ENCODE measurements at places on chromosomes 13 and 19.

- no peak for DNase-seq
Observed at GRCh38 chr13:29953542-29953941, 103.1 kb upstream of the UBL3 start.

DNA sequence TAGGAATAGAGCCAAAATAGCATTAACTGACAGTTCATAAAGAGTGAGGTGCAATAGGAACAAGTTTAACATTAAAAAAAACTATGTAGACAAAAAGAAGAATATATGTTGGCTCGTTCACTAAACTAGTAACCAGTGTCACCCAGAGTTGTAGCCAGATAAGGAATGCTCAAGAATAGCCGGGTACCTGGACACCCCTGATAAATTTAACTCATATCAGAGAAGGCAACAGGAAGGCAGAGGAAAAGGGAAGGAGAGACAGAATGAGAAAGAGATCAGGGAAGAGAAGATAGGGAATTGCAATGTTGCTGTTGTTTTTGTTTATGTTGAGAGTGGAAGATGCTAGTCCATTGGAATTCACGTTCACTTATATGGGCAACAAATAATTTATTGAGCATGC is 31.6 kb upstream of the KATNAL1 start:
- DNase-seq: no peak

DNA sequence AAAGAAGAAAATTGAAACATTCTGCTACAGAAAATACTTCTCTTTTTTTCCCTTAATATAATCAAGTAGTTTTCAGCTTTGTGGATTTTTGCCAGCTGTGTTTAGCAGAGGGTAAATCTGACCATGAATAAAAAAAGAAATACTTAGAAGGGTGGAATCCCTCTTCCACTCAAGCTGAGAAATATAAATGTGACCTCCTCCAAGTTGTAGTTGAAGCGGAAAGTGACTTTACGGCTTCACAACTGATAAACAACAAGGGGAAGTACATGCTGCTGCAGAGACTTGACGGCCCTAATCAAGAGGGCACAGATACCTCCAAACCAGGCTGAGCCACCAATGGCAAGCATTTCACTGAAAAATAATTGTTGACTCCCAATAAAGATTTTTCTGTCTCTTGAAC is 785.0 kb downstream of the SLITRK5 start:
- DNase-seq: no peak

- no peak for DNase-seq
Observed at GRCh38 chr13:49610176-49610575, 18.1 kb upstream of the ARL11 start.

DNA sequence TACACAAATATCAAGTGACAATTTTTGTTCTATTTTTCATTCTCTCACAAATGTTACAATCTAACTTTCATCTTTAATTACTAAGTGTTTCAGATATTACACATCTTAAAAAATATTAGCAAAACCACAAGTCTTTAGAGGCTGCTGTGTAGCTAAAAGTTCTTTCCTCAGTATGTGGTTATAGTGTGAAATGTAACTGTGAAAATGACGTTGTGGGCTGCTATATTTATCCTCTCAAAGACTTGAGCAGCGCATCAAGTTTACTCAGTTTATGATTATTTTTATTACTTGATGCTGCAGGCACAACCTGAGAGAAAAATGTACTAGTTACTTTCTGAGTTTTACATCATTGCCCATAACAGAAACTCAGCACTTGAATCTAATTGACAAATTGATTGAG is 2860.6 kb upstream of the PCDH20 start:
- DNase-seq: no peak

DNA sequence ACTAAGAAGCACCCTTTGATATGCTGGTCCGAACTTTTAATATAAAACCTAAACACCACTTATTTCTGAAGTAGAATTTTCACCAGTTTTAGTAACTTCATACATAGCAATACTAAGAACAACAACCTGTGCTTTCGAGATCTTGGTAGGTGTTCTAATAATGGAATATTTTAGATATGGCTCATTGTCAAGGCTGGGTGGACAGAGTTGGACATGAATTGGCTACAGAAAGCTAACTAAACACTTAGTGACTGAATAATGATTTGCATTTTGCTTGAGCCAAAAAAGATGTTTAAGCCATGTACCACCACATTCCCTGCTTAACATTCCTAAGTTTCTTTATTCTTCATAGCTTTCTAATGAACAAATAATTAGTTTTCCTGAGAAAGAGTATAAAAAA is 344.3 kb upstream of the SGCG start:
- DNase-seq: no peak

DNA sequence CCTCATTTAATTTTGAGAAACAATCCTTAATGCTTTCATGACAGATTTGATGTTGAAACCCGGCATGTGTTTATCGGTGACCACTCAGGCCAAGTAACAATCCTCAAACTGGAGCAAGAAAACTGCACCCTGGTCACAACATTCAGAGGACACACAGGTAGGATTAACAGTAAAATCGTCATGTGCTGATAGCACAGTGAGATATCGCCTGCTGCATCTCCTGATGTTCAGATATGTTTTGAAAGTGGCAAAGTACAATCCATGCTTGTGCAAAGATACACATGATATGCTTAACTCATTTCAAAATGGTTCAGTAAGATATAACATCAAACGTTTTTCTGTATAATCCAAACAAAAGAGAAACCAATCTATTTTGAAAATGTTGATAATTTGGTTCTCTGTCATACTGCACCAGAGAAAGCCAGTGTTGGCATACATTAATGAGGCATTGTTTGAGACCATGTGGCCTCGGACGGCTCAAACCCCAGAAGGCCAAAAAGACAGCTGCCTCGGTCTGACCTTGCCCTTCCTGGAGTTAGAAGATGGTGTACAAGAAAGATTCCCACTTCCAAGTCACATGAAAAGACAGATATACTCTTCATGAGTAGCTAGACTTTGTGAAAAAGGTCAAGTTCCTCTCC is 76.2 kb downstream of the DHRS12 start:
- no peak for DNase-seq

DNA sequence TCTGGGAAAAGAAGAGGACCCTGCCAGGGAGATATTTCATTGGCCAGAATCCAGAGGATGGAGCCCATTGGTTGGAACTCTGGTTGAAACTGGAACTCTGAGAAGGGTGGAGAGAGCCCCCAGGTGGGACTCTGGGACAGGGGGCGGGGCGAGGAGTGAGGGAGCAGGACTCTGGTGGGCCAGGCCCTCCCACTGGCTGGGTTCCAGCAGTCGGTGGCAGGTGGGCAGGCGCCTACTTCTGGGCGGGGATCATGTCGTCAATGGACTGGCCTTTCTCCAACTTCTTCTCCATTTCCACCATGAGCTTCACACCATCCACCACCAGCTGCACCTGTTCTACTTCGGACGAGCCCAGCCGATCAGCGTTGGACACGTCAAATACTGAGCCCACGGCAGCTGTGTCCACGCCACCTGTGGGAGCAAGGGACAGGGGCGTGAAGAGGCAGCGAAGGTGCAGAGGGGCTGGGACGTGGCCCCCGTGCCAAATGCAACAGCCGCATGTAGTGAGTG is 16.1 kb downstream of the CKM start:
- DNase-seq: no peak

- DNase-seq: no peak
Observed at GRCh38 chr19:1789261-1790041, 22.6 kb downstream of the ATP8B3 start.

- no peak for DNase-seq
Observed at GRCh38 chr13:112229992-112230872, 145.9 kb upstream of the SPACA7 start.

DNA sequence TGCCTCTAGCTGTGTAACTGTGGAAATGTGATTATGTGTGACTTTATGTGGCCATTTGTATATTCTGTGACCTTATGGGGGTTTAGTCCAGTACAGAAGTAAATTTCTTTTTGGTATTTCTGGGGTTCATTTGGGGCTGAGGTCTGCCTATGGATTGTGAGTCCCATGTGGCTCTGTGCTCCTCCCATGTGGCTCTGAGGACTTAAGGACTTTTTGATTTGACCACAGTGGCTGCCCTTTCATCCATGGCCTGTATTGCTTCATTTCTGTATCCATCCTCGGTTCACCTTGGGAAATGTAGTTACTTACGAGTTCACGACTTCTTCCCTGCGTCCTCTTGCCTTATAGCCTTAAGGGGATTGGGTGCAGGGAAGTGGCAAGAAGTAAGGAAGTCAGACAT is 1.0 kb downstream of the ZNF420 start:
- no peak for DNase-seq

DNA sequence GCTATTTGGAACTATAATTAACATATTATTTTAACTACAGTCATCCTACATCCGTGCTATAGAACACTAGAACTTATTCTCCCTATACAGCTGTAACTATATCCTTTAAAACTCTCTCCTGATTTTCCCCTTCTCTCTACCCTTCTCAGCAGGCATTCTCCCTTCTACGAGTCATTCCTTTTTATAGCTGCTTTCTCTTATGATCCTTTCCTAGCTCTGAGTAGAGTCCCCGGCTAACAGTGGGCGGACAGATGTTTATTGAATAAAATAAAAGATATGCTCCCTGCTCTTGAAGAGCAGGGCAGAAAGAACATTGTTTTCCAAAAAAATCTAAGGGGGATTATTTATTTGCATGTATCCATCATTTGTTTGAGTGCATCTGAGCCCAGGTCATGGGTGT is 246.5 kb upstream of the TMTC4 start:
- no peak for DNase-seq

- DNase-seq: peak; percentile 78
Observed at GRCh38 chr19:20237773-20238623, 71.0 kb downstream of the ZNF486 start.

DNA sequence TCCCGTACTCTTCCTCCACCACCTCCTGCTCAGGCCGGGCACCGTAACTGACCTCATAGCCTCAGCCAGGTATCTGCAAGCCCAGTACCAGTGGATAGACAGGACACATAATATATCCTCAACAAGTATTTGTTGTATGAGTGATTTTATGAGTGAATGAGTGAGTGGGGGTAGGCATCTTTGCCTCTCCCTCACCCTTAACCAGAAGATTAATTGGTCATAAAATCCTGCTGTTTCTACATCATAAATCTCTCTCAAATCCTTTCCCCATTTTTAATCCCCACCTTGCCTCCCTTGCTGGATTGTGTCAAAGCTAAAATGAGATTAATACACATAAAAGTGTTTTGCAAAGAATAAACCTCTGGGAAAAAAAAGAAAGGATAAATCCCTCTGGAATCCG is 44.4 kb upstream of the HMGB1 start:
- no peak for DNase-seq

GRCh38 chr13:103236213-103236612 is 170.0 kb upstream of the SLC10A2 start:
- no peak for DNase-seq

DNA sequence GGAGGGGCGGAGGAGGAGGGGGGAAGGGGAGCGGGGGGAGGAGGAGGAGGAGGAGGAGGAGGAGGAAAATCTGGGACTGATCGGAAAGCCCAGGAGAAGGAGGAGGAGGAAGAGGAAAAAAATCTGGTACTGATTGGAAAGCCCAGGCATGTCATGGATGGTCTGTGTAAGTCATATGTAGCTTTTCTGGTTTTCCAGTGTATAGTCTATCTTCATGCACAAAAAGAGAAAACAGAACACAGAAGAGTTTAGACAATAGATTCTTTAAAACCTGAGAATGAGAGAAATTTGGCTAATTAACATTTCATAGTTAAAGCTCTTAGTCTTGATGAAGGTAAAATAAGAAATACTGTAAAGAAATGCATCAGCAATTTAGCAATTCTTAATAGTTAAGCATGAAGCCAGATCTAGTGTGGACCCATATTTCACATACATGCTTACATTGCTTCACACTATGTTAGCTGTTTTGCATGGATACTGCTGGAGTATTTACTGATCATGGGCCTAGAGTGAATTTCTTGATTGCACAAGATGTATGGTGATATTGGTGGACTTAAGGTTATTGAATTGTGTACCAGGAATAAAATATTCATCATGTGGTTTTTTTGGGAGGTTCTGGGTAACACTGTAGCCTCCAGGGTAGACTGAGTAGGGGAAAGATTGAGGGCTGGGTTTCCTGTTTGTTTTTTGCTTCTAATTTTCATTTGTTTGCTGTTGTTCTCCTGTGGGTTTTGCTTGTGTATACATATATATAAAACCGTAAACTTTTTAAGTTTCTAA is 41.4 kb downstream of the SUCLA2 start:
- no peak for DNase-seq

DNA sequence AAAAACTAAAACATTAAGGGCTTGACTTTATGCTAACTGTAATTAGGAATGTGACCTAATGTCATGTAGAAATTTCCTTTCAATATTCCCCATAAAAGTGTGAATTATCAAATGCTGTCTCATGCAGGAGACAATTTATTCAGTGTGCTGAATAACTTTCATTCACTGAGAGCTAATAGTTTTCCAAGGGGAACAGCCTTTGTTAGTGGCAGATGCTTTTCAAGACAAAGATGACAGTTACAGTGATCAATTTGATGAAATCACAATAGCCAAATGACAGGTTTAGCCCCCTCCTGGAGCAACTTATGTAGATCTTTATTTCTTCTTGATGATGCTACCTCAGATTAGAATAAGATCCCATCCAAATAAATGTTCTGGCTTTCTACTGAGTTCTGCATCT is 275.5 kb downstream of the ITGBL1 start:
- no peak for DNase-seq

GRCh38 chr13:24719139-24719538 is 38.9 kb downstream of the ATP12A start:
- DNase-seq: no peak

DNA sequence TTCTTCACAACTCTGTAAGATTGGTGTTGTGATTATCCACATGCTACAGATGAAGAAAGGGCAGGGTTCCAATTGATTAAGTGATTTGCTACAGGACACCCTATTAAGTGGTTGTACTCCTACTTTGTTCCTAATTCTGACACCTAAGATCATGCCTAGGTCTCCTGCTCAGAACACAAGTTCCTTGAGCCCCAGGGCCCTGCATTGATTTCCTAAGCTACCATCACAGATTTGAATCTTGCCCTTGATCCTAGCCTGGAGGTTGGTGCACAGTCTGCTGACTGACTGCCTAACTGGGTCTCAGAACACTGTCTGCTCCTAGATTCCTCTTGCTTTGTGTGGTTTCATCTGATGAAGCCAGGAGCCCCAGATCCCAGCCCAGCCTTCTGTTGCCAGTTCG is 19.6 kb upstream of the WDFY2 start:
- DNase-seq: no peak

DNA sequence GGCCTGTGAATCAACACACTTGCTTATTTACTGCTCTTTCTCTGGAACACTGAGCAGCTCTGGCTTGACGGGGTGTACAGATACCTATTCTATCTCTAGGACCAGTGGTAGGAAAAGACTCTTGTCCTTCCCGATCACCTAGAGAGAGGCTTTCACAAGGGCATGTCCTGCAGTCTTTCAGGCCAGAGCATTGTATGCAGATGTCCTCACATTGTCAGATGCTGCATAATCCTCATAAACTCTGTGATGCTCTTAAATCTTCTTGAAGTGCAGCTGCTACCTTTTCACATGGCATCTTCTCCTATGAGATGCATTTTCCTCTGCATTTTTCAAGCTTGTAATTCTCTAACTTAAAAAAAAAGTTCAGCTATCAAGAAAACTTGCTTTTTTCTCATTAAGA is 369.4 kb downstream of the OLFM4 start:
- no peak for DNase-seq

Measured in kidney capillary endothelial cell (primary cell).